ENCODE measurements at places on chromosomes 11 and 22. TPM values are rescaled to one million over a fixed set of nuclear protein-coding genes. Genes with fewer than 3 reads are reported as not detected.

DNA sequence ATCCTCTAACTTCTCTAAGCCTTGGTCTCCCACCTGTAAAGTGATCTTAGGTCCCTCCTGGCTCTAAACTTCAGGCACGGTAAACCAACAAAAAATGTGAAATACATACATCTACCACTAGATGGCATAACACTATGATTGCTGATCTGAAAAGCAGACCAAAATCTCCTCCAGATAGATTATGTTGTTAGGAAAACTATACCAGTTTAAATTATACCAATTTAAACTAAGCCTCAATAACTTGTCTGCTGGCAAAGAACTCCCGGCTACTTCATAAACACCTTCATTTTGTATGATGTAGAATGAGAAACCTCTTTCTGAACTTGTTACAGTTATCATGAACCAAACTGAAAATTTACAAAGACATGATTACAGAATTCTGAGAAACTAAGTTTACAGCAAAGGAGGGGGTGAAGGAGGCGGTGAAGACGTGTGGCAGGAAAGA lies 85.9 kb downstream of the SBF2 start:
- no peaks in the 10 kb centered on the region for H3K27me3 ChIP-seq
- no peaks in the 10 kb centered on the region for H3K36me3 ChIP-seq
- no peak for DNase-seq
- H3K27ac ChIP-seq: no peak overlapping the region
- H3K4me3 ChIP-seq: no peak overlapping the region

MMP8 gene
- total RNA-seq: 0.33 TPM

VSIG2 gene
- 8.8 TPM for total RNA-seq

PAAF1 gene
- 9.5 TPM for total RNA-seq

Data from breast epithelium (tissue), 4 donors.